Stimulated activated CD8-positive, alpha-beta memory T cell treated with anti-CD3 and anti-CD28 coated beads, Interleukin-4, amount 100 ng/mL, for 4 hours (primary cell): ENCODE measurements at places on chromosomes 5 and 9.

DNA sequence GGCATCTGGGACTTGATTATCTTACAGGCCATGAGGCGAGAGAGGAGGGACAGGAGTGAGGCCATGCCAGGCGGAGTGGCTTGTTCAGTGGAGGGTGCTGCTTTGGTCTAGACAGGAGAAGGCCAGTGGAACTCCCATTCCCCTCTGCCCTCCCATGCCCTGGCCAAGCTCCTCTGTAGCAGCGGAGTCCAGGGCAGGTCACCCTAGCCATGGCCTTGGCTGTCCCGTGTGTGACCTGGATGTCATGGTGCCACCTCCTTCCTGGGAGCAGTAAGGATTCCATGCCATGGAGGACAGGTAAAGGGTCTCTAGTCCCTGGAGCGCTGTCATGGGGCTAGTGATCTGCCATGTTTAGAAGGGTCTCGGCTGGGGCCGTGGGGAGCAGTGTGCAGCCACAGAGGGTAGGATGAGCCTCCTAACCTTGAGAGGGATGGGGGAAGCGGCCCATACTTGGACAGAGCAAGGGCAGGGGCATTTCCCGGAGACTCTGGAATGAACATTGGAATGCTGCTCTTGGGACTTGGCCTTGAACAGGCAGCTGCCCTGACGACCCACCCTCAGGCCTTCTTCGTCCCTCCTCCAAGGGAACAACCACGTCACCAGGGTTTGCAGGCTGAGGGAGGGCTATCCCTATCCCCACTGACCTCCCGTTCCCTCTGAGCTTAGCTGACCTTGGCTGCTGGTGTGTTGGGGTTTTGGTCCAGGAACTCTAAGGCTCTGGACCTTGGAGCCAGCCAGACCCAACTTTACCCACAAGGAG, 100.4 kb downstream of the DAB2IP start:
- DNase-seq = no peak

DNA sequence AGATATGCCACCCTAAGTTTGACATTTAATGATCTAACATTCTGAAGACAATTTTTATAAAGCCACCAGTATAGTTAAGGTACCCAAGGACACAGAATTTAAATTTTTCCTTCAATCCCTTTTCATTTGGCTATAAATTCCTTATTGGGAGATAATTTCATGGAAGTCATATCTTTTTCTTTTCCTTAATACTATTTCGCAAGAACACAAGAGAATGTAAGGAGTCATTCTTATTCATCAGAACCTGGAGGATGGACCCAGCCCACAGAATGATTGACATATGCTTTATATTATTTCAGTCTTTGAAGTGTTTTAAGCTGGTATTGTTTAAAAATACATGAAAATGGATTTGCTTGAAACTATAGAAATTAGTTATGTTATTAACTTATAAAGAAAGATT, 79.6 kb downstream of the DROSHA start:
- no peak for DNase-seq

GRCh38 chr5:139795074-139796001, at the start of gene PSD2:
Gene PSD2, plus strand, starts transcription at chr5:139795808. Its CDS starts 13,633 bp downstream, at chr5:139809441.
- DNase-seq = no peak

DNA sequence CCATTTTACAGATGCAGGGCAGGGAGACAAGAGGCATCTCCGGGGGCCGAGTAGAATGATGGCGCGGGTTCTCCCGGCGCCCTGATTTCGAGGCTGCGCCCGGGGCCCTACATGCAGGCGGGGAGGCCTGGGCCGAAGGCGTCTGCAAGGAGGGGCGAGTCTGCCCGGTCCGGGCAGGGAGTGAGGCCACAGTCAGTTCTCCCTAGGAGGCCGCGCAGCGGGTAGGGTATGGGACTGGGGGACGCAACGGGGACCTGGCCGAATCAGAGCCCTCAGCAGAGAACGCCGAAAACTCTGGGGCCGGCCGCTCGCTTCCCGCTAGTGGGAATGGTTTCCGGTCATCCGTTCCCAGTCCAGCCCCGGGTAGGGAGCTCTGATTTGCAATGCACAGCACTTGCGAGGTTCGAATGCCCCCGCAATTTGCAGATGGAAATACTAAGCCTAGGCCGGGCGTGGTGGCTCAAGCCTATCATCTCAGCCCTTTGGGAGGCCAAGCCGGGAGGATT, 6.4 kb downstream of the TLX3 start:
- DNase-seq = no peak

DNA sequence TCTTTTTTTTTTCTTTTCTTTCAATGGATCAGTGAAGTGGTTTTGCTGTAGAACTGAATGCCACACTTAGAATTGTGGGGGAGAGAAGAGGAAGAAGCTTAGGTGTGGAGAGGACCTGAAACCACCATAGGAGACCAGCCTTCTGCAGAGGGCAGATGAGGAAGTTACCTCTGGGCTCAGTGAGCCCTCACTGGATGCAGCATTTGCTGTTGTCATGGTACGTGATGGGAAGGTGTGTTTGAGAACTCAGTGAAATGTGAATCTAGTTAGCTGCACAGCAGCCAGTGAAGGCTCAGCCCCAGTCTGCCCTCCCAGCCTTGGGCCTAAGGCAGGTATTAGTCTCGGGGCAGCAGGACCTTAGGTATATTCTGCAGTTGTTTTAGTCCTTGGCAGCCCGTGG, 17.5 kb downstream of the CYFIP2 start:
- no peak for DNase-seq

GRCh38 chr5:141003791-141004611, 37.7 kb downstream of the PCDHAC2 start:
- no peak for DNase-seq

DNA sequence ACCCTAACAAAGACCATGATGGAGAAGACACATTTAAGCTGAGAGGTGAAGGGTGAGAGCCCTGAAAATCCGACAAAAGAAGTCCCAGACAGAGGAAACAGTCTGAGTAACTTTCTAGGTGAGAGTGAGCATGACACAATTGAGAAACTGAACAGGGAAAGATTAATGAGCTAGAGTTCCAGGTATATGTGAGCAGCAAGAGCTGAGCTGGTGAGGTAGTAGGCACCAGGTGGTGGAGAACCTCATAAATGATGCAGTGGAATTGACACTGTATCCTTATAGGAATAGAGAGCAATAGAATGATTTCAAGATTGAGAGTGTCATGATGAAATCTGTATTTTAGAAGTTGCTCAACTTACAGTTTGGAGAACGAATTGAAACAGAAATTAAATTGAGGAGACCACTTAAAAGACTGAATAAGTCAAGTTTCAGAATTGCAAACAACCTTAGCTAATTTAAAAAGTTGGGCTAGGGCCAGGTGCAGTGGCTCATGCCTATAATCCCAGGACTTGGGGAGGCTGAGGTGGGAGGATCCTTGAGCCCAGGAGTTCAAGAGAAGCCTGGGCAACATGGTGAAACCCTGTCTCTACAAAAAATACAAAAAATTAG, 89.8 kb downstream of the NREP start:
- DNase-seq = no peak

- DNase-seq = no peak
These were observed 195.8 kb upstream of the CDH6 start for GRCh38 chr5:30997681-30998080.

DNA sequence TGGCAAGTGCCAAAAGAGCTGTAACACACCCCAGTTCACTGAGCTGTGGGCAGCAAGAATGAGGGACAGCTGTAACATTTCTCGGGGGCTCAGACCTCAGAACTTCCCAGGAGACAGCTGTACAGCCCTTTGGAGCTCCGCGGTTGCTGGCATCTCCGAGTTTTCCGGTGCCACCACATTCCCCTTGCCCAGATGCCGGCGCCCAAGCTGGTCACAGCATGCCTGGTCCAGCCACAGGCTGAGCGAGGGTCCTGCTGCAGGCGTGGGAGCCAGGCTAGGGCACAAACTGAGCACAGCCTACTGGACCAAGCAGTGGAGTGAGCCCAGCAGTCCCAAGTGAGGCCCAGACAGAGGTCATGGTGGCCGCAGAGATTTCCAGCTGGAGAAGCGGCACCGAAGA, 797.7 kb upstream of the EDIL3 start:
- DNase-seq = no peak

DNA sequence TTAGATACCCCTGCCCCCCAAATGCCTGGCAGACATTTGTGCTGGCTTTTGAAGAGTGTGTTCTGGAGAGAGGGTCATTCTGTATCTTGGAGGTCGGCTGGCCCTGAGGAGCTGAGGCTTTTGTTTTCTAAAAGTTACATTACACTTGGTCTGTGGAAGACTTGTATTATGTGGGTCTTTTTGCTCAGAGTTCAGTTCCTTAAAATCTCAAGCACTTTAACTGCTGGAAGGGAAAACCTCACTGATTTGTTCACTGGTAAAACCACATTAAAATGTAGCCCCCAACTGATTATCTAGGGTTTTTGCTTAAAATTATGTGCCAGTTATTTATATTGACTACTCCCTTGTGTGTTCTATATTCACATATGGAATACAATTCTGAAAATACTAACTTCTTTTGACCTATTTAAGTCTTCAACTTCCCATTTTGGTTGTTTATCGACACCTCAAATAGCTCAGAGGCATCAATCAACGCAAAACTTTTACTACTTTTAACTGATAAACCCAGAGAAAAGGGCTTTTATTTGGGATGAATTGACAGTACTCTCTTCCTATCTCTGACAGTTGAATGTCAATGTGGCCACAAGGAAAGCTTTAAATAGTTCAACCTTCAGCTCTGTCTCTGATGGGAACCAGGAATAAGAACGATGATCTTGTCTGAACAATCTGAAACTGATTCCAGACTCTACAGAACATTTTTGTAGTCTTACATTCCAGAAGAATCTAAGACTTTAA, 54.0 kb upstream of the MAP3K1 start:
- no peak for DNase-seq
